Suprapubic skin (tissue), 4 donors: ENCODE measurements at places on chromosomes 6 and 20. TPM values are rescaled to one million over a fixed set of nuclear protein-coding genes. Genes with fewer than 3 reads are reported as not detected.
A peak's percentile ranks its signal among the peaks of the same experiment; 100 is the strongest.

GRCh38 chr6:149855040-149855654 lies 9.0 kb downstream of the LRP11 start:
- H3K27me3 ChIP-seq = no peaks in the 10 kb centered on the region
- H3K36me3 ChIP-seq = peaks cover 4% of the 10 kb centered on the region
- no peak for DNase-seq
- H3K27ac ChIP-seq = peak overlapping the region; percentile 61

GRCh38 chr20:46013829-46014516 lies 5.3 kb downstream of the MMP9 start:
- peaks cover 74% of the 10 kb centered on the region for H3K27me3 ChIP-seq
- DNase-seq = no peak
- no peaks in the 10 kb centered on the region for H3K36me3 ChIP-seq

GRCh38 chr6:88380618-88381288 lies 214.6 kb upstream of the CNR1 start:
- H3K27ac ChIP-seq = peak overlapping the region; percentile 2
- no peak overlapping the region for H3K4me3 ChIP-seq
- H3K4me1 ChIP-seq = peaks cover 22% of the 10 kb centered on the region
- H3K36me3 ChIP-seq = no peaks in the 10 kb centered on the region

DNA sequence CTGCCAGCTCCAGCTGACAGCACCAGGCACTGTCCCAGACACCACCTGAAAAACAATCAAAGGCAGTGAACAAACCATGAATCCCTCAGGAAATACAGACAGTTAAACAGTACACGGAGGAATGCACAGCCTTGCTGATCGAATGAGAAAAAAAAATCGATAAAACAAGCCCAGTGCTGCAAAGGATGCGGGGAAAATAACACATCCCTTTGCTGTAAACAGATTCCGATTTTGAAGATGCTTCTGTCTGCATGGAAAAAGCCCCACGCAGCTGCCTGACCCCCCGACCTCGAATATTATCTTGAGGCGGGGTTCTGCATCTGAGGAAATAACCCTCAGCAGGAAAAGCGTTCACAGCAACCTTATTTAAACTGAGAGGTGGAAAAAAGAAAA lies 43.9 kb downstream of the RBM38 start:
- peaks cover 40% of the 10 kb centered on the region for H3K4me1 ChIP-seq
- H3K27ac ChIP-seq = no peak overlapping the region
- no peaks in the 10 kb centered on the region for H3K27me3 ChIP-seq
- no peak overlapping the region for H3K4me3 ChIP-seq
- H3K36me3 ChIP-seq = no peaks in the 10 kb centered on the region

- no peaks in the 10 kb centered on the region for H3K27me3 ChIP-seq
- no peak for DNase-seq
- H3K36me3 ChIP-seq = peaks cover 18% of the 10 kb centered on the region
- H3K4me1 ChIP-seq = no peaks in the 10 kb centered on the region
Observed at GRCh38 chr6:70508953-70509352, 57.8 kb upstream of the SDHAF4 start.

DNA sequence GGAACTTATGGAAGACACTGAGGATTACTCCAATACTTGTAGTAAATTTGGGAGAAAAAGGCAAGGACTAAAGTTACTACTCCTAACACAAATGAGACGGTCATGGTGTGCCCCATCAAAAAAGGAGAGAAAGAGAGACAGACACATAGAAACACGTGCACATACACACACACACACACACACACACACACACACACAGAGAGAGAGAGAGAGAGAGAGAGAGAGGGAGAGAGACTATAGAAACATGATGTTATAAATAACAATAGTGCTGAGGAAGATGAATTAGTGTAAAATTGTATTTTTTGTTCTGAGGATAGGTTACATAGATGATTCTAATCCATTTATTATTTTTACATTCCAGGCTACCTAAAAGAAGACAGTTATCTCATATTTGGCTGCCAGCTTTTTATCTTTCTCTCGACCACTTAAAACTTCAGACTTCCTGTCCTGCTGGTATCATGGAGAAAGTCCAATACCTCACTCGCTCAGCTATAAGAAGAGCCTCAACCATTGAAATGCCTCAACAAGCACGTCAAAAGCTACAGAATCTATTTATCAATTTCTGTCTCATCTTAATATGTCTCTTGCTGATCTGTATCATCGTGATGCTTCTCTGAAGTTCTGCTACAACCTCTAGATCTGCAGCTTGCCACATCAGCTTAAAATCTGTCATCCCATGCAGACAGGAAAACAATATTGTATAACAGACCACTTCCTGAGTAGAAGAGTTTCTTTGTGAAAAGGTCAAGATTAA lies 10.5 kb downstream of the PLN start:
- no peak overlapping the region for H3K27ac ChIP-seq
- H3K4me1 ChIP-seq = no peaks in the 10 kb centered on the region
- DNase-seq = no peak

CDYL gene
- total RNA-seq = 42.2 TPM

TSBP1 gene
- total RNA-seq = not detected

DNA sequence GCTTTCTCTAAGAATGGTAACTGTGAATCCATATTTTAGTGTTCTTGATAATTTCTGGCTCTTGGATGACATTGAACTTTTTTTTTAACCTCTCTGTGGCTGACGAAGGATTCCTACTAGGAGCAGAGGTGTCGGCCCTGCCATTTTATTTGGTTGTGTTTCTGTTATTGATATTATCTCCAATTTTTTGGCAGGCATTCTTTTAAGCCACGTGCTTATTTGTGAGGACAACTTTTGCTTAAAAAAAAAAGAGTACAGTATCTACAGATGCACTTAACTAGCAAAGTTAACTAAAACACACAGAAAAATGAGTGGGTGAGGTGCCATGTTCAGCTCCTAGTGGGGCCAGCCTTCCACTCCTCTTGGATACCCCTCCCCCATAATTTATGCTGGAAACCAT lies 1.1 kb downstream of the FANCE start:
- H3K4me1 ChIP-seq = peaks cover 45% of the 10 kb centered on the region
- no peak for DNase-seq
- H3K36me3 ChIP-seq = peaks cover 11% of the 10 kb centered on the region

DNA sequence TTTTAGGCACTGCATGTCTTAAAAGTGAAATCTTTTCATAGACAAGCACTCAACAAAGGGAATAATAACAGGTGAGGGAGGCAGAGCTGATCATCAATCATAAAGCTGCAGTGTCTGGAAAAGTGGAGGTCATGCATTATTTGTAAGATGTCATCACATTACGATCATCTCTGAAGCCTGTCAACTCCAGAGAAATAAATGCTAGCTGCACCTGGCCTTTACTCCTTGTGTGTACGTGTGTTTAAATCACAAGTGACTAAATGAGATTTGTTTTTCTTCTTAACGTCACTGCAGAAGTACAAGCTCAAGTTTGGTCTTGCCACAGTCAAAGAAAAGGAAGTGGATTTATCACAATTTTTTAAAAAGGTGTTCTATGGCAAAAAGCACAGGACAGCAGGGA lies 275.5 kb upstream of the SGK1 start:
- no peaks in the 10 kb centered on the region for H3K4me1 ChIP-seq
- no peaks in the 10 kb centered on the region for H3K27me3 ChIP-seq
- no peak overlapping the region for H3K4me3 ChIP-seq

- H3K36me3 ChIP-seq = no peaks in the 10 kb centered on the region
- no peak overlapping the region for H3K4me3 ChIP-seq
- H3K27ac ChIP-seq = no peak overlapping the region
- no peaks in the 10 kb centered on the region for H3K4me1 ChIP-seq
- H3K27me3 ChIP-seq = no peaks in the 10 kb centered on the region
- DNase-seq = peak; percentile 6
Observed at GRCh38 chr6:168117942-168118341, 38.9 kb upstream of the FRMD1 start.

GRCh38 chr6:23952245-23952644 lies 173.8 kb upstream of the NRSN1 start:
- H3K36me3 ChIP-seq = no peaks in the 10 kb centered on the region
- H3K27me3 ChIP-seq = no peaks in the 10 kb centered on the region
- H3K4me1 ChIP-seq = no peaks in the 10 kb centered on the region
- H3K27ac ChIP-seq = no peak overlapping the region

FNDC1 gene
- 0.89 TPM for total RNA-seq

TBCC gene
- total RNA-seq = 32.1 TPM

HCK gene
- total RNA-seq = 7.6 TPM

GRCh38 chr6:119467488-119468081 lies 118.0 kb upstream of the MAN1A1 start:
- H3K27ac ChIP-seq = no peak overlapping the region
- no peaks in the 10 kb centered on the region for H3K27me3 ChIP-seq
- no peak for DNase-seq
- no peaks in the 10 kb centered on the region for H3K36me3 ChIP-seq

DNA sequence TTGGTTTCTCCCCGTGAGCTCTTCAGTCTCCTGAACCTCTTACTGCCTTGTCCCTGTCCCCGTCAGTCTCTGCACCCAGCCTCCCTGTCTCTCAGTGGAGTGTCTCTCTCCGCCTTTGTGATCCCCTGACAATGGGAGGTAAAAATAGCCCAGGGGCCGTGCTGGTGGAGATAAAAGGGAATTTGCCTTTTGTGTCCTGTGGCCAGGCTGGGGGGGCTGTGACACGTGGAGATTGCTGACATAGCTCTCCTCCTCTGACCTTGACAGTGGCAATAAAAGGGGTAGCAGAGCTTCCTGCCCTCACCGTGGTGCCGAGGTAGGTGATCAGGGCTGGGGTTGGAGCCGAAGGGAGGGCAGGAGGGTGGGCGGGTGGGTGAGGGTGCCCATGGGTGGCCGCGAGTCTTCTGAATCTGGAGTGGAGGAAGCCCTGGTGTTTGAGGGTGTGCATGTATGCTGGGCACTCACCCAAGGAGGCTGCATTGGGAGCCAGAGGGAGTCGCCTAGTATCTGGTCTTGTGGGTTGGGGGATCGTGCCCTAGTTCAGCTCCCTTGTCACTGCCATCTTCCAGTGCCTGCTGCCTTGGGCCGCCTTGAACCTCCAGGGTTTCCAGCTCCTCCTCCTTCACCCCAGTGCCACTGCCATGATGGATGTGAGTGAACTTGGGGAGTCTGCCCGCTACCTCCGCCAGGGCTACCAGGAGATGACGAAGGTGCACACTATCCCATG lies 21.9 kb downstream of the MYH7B start:
- H3K27ac ChIP-seq = no peak overlapping the region
- no peak overlapping the region for H3K4me3 ChIP-seq
- DNase-seq = no peak
- H3K4me1 ChIP-seq = no peaks in the 10 kb centered on the region
- no peaks in the 10 kb centered on the region for H3K27me3 ChIP-seq

- no peaks in the 10 kb centered on the region for H3K27me3 ChIP-seq
- no peak overlapping the region for H3K4me3 ChIP-seq
- H3K4me1 ChIP-seq = no peaks in the 10 kb centered on the region
- no peaks in the 10 kb centered on the region for H3K36me3 ChIP-seq
- no peak overlapping the region for H3K27ac ChIP-seq
- DNase-seq = no peak
Observed at GRCh38 chr6:122853259-122853995, 64.4 kb downstream of the SMPDL3A start.

- H3K4me1 ChIP-seq = no peaks in the 10 kb centered on the region
- H3K27me3 ChIP-seq = no peaks in the 10 kb centered on the region
- no peak for DNase-seq
- no peak overlapping the region for H3K4me3 ChIP-seq
- H3K27ac ChIP-seq = no peak overlapping the region
- no peaks in the 10 kb centered on the region for H3K36me3 ChIP-seq
Observed at GRCh38 chr20:4932061-4932460, 69.2 kb downstream of the SLC23A2 start.

DNA sequence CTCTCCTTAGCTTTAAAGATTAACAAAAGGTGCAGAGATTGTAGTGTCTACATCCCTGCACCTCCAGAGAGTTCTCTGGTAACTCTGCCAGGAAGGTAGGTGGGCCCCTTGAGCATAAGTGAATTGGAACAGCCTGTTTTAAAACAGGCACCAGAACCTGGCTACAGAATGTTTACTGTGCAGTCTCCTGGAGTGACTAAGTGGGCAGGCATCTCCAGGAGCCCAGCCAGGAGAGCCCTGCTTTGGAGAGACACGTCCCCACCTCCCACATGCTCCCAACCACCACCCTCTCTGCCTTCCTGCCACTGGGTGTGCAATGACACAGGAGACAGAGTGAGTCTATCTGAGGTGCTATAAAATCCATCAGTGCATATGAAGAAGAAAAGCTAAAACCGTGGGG lies 110.3 kb upstream of the EYA4 start:
- no peaks in the 10 kb centered on the region for H3K36me3 ChIP-seq
- no peak for DNase-seq
- H3K4me3 ChIP-seq = no peak overlapping the region

- DNase-seq = no peak
- H3K4me3 ChIP-seq = no peak overlapping the region
- no peak overlapping the region for H3K27ac ChIP-seq
- no peaks in the 10 kb centered on the region for H3K36me3 ChIP-seq
- no peaks in the 10 kb centered on the region for H3K27me3 ChIP-seq
- H3K4me1 ChIP-seq = no peaks in the 10 kb centered on the region
Observed at GRCh38 chr6:69106511-69106910, 471.4 kb downstream of the ADGRB3 start.

DNA sequence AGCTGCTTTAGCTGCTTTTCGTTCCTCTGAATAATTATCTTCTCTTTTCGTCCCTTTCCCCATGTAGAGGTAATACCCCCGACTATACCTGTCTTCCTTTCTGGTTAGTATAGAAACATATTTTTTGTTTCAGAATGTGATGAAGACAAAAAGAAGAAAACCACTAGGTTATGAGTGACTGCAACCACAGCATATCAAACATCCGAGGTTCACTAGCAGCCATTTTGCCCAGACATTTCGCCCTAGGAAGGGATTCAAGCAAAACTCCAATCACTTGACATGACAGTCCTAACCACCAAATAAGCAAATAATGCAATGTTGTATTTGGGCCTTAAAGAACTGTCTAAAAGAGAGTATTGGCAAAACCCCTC lies 9.4 kb downstream of the SNX5 start:
- H3K27me3 ChIP-seq = no peaks in the 10 kb centered on the region
- peaks cover 15% of the 10 kb centered on the region for H3K36me3 ChIP-seq
- no peak overlapping the region for H3K4me3 ChIP-seq
- H3K27ac ChIP-seq = peak overlapping the region; percentile 57
- peaks cover 63% of the 10 kb centered on the region for H3K4me1 ChIP-seq
- DNase-seq = no peak

NQO2 gene
- total RNA-seq = 38.7 TPM

DNA sequence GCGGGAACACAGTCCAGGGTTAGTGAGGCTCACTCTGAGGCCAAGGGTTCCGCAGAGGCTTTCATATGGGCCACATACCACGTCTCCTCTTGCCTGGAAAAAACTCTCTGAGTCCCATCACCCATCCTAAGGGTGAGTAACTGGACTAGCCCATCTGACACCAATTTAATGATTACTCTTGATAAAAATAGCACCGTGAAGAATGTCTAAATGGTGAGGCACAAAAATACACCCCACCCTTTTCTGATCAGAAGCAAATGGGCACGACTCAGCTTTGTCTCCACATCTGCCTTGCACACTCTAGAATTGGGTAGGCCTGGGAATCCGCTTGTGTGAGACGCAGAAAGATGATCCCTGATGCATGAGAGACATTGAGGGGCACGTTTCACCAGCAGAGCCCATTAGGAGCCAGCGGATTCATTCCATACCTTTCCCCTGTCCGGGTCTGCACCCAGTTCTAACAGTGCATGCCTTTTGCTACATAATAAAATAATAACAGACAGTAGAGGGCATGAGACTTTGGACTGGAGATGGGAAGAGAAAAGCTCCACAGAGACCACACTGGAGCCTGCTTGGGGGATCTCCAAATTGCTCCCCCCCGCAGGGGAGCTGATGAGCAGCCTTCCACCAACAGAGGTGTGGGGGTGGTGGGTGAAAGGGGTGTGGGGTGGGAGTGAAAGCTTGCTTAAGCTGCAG lies 110.0 kb upstream of the KCNK16 start:
- H3K4me3 ChIP-seq = no peak overlapping the region
- no peaks in the 10 kb centered on the region for H3K27me3 ChIP-seq
- DNase-seq = no peak
- peak overlapping the region; percentile 62 for H3K27ac ChIP-seq
- H3K36me3 ChIP-seq = no peaks in the 10 kb centered on the region

MMS22L gene
- total RNA-seq = 8.5 TPM
